ENCODE measurements at places on chromosomes 7 and 10.
A peak's percentile ranks its signal among the peaks of the same experiment; 100 is the strongest.

DNA sequence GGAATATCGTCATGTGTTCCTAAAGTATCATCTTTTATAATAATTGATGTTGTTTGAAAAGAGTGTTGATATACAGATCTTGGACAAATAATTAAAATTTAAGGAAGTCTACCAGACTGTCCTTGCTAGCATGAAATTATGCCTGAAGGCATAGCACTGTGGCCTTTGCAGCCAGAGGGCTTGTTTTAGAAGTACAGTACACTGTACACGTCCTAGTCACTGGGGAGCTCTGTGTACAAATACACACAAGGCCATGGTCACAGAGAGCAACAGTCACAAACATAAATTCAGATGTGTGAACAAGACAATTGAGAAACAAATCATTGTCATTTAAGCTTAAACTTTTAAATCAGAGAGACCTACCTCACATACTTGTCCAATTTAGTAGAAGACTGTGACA lies 133.0 kb downstream of the KIAA1217 start:
- no peak for DNase-seq

DNA sequence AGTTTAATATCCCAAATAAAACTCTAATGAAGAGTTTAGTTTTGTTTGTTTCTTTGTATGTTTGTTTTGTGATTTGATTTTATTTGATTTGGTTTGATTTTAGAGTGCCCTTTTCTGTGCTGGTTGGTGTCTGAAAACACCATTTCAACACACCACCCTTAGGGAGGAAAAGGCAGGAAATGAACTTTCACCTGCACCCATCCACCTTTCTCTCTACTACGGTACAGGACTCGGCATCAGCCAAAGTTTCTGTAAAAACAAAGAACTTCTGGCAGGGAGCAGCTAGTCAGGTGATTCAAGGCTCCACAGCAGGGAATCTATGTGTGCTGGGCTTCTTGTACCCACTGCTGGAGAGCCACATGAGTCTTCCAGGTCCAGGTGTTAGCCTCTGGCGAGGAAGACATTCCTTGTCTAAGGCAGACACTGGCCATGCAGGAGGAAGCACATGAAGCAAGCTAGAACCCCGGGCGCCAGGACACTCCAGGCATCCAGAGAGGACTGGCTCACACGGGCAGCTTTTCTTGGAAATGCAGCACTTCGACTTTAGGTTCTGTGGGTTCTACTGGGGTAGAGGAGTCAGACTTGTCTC lies 22.1 kb upstream of the STK17A start:
- no peak for DNase-seq

DNA sequence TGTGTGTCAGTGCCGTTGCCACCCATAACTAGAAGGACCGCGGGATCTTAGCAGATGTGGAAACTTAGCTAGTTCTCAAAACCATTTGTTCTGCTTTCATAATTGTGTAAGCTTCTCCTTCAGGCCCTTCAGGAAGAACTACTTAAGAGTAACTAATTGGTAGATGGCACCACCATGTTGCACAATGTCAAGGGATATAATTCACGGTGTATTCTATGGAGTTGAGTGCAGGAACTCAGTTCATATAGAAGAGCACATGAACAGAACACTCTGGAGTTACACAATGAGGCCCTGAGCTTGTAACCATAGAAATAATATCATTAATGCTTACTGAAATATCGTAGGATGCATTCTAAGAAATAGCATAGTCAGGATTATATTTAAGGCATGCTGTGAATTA lies 126.5 kb upstream of the GAD2 start:
- DNase-seq, result no peak

GRCh38 chr7:77570330-77571011 lies 33.4 kb downstream of the PTPN12 start:
- DNase-seq, result no peak

DNA sequence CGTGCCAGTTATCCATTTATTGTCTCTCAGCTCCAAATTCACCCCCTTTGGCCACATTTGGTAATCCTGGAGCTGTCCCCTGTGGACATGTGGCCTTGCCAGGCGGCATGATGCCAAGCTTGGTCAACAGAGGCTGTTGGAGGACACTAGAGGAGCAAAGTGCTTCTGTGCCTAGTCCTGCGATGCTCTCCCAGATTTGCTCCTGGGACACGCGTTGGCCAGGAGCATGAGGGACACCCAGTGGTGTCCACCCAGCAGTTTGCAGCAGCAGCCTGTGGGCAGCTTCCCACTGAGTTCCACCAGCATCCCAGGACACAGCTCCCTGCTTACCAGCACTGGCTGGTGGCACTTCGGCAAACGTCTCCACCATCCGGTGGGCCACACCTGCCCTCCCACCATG lies 55.5 kb upstream of the STEAP1B start:
- no peak for DNase-seq

DNA sequence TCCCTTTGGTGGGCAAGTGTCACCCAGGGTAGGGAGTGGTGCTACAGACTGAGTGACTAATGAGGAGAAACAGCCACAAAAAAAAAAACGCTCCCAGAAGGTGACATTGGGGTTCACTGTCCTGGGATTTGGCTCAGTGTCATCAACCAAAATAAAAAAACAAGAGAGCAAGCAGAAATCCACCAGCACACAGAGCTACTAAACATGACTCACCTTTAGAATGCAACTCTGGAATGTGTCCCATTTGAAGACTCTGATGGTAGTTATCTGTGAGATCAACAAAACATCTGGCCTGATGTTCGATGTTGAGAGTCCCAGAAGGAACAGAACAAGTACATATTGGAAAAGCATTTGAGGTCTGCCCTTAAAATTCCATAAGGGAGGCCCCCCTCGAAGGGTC lies 200.3 kb upstream of the LYZL2 start:
- DNase-seq, result no peak

DNA sequence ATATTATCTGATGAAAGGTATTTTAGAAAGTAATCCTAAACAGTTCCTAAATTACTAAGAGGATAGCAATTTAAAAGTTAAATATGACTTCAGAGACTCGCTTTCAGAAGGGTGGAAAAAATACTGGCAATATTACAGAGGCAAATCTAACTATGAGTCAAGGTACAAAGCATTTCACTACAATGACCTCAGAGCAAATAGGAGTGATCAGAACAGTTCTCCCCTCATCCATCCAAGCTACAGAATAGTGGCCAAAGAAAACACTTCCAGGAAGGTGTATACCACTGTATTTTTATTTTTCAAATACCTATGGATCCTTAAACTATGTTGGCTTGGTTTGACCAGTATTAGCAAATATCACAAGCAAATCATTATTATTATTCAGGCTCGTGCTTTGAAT lies 112.8 kb upstream of the ODAD2 start:
- no peak for DNase-seq

- DNase-seq, result peak; percentile 33
Measured at GRCh38 chr7:143490717-143491306, 13.1 kb downstream of the TAS2R41 start.

DNA sequence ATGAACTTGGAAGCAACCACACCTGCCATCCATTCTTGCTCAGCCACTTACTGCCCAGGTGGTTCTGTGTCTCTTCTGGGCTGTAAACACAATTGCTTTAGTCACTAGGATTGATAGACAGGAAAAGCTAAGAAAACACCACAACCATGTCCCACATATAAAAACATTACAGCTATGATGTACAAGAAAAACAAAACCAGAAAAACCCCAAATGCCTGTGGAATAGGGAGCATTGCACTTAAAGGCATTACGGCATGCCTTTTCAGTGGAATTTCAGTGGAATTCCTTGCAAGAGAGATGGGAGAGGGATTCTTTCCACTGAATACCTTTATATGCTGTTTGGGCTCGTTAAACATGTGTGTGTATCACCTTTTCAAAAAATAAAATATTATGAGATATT lies 44.2 kb upstream of the GPR26 start:
- no peak for DNase-seq

DNA sequence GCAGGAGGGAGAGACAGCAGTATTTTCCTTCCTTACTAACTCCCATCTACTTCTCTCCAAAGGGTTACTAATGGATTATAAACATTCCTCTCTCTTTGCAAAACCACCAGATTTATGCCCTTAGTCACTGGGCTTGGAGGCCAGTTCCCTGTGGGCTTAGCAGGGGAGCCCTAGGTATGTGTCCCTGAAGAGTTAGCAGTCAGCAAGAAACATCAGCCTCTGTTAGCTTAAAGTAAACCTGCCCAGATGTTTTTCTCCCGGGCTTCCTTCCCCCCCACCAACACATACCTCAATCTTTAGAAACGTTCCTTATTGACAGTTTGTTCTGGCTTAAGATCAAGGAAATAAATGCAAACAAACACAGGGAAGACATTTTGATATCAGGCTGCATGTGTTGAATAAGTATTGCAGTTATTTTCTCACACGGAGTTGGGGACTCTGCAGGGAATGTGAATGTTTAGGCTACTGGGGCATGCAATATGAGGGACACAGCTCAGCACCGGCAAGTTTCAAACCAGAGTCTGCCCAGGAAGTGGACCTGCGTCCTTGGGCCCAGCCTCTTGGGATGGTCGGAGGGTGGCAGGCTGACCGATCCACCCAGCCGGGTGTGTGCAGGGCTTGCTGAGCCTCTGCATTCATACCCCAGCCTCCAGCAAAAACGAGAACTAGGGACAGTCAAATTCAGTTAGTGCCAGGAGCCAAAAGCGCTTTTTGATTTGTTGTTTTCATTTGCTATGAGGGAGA lies 252.0 kb upstream of the GRB10 start:
- no peak for DNase-seq

DNA sequence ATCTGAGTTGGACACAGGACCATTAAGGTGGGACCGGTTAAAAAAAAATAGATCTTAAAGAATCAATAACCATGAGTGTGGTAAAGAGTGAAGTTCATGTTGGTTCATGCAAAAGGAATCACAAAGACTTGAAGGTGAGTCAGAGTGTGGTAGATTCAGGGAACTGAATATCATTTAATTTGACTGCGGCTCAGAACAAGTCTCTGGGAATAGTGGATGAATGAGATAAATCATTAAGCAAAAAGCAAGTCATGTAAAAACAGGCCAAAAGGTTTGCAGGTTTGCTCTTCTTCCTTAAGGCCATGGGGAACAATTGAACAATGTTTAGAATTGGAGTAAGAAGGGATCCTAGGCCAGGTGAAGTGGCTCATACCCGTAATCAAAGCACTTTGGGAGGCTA lies 385.8 kb downstream of the ETV1 start:
- DNase-seq, result no peak

GRCh38 chr10:1486841-1487687 lies 250.3 kb downstream of the ADARB2 start:
- no peak for DNase-seq

DNA sequence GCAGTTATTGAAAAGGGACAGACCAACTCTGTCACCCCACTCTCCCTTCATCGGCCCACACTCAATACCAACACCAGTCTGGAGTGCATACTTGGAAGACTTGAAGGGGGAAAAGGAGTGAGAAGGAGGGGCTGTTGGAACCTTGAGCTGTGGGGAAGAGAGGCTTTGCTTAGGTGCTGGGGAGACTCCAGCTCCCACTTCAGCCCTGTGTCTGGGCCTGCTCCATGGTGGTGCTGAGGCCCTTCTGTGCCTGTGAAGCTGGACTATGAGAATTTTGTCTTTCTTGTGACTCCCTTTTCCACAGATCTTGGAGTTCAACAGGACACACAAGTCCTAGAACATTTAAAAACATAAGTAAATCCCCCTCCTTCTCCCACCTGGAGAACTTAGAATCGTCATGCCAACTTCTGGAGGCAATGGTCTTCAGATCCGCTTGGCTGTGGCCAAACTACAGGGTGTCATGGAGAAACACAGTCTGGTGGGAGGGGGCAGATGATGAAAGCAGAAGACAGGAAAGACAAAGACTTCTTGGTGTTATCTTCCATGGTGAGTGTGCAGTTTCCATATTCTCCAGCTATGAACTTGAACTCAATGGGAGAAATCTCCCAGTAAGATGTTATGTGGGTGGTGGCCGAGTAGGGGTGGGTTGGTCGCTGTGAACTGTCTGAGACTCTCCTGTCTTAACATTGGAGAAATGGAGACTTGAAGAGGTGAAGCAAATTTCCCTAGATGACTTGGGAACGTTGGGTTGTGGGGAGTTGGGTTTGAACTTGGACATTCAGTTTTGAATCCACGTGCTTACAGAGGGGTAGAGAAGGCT lies 18.4 kb upstream of the GIMAP8 start:
- no peak for DNase-seq

GRCh38 chr10:133275684-133276092 lies 980 bp downstream of the ADAM8 start:
- no peak for DNase-seq

GRCh38 chr10:43208147-43209073 lies 58.5 kb downstream of the RASGEF1A start:
- no peak for DNase-seq

GRCh38 chr7:159019111-159019510 lies 125.6 kb downstream of the VIPR2 start:
- no peak for DNase-seq

GRCh38 chr7:117435475-117436043 lies 8.3 kb upstream of the ASZ1 start:
- no peak for DNase-seq

DNA sequence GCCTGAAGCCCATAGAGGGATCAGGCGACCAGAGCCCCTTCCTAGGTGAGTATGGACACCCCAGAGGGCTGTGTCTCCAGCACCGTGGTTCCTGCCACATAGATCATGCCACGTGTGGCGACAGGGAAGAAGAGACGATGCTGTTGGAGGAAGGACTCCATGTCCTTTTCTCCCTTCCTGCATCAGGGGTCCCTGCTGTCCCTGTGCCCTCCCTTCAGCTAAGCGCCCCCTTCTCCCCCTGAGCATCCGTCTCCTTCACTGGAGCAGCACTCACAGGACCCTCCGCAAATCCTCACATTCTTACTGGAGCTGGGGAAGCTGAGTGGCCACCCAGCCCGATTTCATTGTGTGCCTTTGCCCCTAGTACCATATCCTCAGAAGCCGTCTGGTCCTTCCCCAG lies 85.6 kb upstream of the NPS start:
- DNase-seq, result no peak

DNA sequence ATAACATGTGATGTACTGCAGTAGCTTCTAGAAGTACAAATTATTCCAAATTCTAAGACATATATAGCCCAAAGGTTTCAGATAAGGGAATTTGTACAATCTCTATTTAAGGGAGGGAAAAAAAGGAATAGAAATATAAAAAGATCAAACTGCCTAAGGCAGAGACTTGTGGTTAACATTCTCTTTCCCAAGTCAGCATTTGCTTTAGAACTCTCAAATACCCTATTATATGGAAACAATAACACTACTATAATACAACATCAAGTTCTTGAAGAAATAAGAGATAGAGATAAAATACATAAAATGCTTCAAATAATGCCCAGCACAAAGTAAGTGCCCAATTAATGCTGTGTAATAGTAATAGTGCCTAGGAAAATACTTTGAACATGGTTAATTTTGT lies 123.1 kb downstream of the CRPPA start:
- no peak for DNase-seq
